GDM1 (cell line): ENCODE measurements at places on chromosomes 2 and 18.

GRCh38 chr18:59846814-59847490 lies 52.8 kb upstream of the PMAIP1 start:
- DNase-seq: no peak

- DNase-seq: no peak
Measured at GRCh38 chr2:119085613-119086012, 72.9 kb downstream of the C1QL2 start.

DNA sequence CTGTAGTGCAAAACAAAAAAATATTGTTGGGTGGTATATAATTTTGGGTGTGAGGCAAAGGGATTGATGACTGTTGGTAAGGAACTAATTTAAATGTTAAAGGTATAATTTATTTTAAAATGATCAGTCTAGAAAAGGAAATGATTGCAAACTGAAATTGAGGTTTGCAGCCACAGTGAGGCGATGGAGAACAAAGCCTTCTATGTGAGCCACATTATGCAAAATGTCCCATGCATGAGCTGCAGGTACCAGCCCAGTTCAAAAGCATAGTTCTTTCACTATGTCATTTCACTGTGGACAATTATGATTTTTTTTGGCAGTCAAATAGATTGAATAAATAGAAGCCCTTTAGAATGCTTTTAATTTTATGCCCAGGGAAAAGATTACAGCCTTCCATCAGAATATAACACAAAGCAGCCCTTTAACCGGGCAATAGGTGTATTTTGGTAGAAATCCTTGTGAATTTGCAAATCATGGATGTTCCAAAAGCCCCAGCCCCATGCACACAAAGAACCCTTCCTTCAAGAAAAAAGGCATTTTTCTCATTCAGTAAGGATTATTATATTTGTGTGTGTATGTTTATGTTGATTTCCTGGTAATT lies 1.7 kb downstream of the MAP2 start:
- no peak for DNase-seq

DNA sequence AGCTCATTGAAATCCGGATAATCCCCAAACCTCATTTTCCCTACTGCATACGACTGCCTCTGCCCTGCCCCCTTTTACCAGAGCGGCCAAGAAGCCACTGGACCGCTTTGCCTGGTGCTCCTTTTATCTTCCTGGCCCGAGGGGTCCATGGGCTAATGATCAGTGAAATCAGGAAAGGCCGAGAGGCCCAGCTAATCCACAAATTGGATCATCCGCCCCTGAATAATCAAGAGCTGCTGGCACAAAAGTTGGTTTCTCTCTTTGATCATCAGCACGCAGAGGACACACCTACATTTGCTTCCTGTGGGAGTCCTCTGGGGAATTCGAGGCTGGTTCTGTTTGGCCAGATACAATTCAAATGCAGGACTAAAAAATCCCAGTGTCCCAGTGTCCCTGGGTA lies 144.5 kb downstream of the INSIG2 start:
- no peak for DNase-seq

DNA sequence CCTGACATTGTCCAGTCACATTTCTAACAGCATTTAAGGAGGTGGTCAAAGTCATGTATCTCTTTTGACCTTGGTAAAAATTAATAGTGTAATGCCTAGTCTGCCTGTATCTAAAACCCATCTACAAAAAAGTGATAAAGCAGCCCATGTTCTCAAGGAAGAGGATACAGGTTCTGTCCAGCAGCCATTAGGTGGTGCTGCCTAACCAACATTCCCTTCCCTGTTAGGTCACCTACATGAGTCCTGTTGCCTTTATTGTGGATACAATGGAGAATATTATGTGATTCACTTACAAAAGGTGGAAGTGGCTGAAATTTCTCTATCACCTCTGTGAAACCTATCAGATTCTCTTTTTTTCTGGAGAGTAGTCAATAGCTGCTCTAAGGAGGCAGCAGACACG lies 52.5 kb downstream of the AQP4 start:
- DNase-seq: no peak

DNA sequence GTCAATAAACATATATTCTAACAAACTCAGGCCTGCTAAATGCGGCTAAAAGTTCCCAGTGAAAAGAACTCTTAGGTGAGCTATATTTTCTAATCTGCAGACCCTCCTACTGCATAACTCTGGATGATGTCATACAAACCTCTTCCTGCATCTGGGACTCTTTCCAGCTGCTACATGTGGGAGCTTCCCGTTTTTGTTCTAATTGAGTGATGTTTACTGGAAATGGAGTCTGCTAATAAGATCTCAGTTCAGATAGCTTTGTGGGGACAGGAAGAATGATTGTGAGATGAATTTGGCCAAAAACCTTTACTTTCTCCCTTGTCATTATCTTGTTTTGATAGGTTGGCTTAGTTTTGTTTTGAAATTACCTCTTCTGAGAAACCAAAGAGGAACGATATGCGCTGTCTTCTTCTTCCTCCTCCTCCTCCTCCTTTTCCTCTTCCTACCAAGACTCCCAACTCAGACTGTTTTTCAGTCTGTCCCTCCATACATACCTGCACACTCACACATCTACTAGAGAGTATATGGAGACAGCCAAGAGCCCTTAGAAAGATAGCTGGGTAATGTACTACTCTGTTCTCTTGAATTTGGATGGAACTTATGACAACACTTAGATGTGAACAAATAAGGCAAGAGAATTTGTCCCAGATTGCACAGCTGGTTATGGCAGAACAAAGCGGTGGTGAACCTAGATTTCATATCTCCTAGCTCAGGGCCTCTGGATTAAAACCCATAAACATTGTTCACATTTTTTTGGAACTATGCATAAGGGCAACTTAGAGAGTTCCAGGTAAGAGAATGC lies 39.8 kb upstream of the AAK1 start:
- peak; percentile 31 for DNase-seq

DNA sequence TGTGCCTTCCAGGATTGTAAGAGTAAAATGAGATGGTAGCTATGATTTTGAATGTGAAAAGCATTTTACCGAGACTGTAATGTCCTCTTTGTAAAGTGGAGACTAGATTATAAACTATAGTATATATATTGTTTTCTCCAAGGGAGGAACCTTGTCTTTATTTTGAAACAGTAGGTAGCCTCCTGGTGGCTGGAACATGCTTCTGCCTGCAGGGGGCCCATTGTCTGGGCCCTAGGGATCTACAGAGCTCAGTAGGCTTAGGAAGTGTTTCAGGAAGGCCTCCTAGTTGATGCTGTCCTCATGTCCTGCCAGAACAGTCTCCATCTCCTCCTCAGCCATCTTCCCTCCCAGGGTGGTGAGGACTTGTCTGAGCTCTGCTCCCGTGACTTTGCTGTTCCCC lies 3.0 kb downstream of the PIKFYVE start:
- peak; percentile 13 for DNase-seq

DNA sequence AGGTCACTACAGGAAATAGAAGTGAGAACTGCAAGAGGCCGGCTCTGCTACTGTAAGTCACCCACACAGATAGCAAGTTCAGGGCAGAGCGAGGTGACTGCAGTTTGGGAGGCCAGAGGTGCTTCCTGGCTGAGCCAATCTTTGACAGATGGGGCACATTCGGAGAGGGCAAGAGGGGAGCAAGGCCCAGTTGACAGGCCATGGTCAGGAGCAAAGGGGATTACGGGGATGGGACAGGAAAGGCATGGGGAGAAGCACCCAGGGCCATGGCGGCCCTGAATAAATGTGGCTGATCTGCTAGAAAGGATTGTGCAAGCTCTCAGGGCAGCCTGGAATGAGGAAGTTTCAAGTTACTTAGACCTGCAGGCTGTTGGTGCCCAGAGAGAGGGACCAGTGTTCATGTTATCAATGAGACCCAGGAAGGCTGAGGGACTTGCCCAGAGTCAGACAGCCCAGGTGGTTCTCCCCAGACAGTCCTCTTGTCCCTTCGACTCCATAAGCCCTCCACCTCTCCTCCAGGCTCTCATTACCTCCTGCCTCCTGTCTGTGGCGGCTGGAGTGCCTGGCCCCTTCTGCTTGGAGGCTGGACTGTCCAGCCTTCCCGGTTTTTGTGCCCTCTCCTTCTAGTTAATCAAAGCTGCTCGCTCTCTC lies 123.3 kb downstream of the CTIF start:
- DNase-seq: no peak

DNA sequence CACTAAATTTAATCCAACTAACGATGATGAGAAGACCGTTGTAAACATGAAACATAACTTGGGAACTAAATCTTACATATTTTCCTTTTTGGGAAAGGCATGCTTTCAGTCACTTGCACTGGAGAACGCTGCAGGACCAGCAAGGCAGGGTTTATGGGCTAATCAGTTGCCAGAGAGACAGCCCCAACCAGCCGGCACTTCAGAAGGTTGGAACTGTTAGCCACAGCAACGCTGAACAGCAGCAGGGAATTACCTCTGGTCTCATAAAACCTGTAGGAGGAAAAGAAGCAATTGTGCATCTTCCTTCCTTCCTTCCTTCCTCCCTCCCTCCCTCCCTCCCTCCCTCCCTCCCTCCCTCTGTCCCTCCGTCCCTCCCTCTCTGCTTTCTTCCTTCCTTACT lies 33.9 kb upstream of the SIX2 start:
- no peak for DNase-seq

GRCh38 chr2:33238111-33238510 lies 238.3 kb upstream of the RASGRP3 start:
- DNase-seq: no peak

DNA sequence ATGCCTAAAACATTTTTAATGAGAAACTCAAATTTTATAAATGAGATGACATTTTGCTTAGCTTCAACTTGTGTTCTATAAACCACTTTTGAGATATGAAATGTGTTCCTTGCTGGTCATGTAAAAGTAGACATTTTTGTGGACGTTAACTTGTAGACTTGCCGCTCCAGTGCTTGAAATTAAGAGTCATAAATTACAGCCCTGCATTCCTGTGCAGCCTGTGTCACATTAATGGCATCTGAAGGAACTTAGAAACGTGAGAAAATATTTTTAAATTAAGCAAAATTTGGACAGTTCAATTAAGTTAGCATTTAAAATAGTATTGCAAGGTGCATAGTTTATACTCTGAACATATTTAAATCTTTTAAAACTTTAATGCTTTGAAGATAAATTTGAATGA lies 98.3 kb upstream of the LDLRAD4 start:
- no peak for DNase-seq

DNA sequence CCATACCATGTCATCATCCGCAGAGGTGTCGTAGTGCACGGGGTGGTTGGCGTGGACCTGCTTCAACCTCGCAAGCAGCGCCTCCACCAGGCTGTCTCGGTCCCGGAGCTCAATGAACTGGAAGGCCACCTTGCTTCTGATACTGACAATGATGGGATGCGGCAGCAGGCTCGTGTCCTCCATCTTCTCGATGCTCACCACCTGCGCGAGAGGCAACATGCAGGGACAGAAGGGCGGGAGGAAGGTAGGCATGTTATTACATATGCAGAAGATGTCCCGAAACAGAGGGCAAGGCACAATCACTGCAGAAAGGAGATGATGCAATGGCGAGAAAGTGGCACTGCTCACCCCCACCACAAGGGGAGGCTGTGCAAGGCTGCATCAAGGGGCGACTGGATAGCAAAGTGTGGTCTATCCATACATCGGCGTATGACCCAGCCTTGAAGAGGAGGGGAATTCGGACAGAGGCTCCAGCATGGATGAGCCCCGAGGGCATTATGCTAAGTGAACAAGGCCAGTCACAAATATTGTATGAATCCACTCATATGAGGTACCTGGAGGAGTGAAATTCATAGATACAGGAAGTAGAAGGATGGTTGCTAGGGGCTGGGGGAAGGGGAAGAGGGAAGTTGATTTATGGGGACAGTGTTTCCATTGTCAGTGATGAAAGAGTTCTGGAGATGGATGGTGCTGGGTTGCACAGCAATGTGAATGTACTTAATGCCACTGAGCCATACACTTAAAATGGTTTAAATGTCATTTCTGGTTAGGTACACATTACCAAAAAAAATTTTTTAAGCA lies 36.6 kb downstream of the RPL31 start:
- DNase-seq: no peak

DNA sequence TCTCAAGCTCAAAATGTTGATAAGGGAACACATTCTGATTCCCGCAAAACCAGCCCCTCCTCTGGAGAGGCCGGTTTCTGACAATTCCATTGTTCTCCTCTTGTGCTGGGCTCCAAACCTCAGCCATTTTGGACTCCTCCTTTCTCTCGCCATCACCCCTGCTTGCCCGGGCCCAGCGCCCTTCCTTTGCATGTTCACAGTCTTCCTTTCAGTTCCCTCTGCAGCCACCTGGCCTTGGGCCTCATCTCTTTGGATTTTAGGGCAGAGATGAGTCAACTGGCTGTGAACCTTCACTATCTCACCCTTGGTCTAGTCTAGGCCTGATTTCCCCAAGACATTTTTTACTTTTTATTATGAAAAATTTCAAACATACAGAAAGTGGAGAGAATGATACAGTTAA lies 155.9 kb upstream of the MAP3K20 start:
- DNase-seq: no peak

- DNase-seq: no peak
Measured at GRCh38 chr2:10052216-10052615, 8.9 kb downstream of the KLF11 start.

GRCh38 chr18:60541661-60542060 lies 169.1 kb upstream of the MC4R start:
- DNase-seq: no peak

GRCh38 chr18:48706731-48707130 lies 167.9 kb downstream of the CTIF start:
- no peak for DNase-seq

DNA sequence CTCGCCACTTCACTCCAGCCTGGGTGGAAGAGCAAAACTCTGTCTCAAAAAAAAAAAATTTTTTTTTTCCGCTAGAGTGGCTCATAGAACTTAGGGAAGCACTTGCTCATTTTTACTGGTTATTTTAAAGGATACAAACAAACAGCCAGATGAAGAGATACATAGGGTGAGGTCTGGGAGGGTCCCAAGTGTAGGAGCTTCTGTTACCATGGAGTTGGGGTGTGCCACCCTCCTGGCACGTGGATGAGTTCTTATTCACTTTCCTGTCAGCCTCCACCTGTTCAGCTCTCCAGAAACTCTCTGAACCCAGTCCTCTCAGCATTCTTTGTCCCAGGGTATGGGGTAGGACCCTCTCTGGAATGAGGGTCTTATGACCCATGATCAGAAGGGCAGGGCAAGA lies 4.9 kb upstream of the MAT2A start:
- no peak for DNase-seq

- DNase-seq: no peak
Measured at GRCh38 chr18:11885278-11885947, 22.7 kb downstream of the MPPE1 start.
